Trophoblast cell (in vitro differentiated cells and primary cell): ENCODE measurements at places on chromosomes 11 and 22.

DNA sequence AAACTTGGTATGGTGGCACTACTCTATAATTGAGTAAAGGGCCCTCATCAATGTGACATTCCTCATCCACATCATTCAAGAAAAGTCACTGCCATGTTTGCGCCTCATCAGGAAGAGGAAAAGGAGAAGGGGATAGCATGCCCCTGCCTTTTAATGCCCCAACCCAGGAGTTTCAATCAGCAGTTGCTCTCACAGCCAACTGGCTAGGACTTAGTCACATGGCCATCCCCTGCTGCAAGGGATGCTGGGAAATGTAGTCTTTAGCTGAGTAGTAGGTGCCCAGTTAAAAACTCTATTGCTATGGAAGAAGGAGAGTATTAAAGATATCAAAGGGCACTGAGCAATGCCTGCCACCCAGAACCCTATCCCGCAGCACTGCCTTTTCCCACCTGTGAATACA lies 10.9 kb upstream of the CCND1 start:
- DNase-seq = no peak

- no peak for DNase-seq
These were observed 11.8 kb upstream of the PRODH start for GRCh38 chr22:18947905-18948304.

- DNase-seq = no peak
These were observed 140.4 kb downstream of the NAV2 start for GRCh38 chr11:19853016-19853415.

- peak; percentile 23 for DNase-seq
These were observed 174.7 kb downstream of the TBC1D22A start for GRCh38 chr22:46937185-46937584.

DNA sequence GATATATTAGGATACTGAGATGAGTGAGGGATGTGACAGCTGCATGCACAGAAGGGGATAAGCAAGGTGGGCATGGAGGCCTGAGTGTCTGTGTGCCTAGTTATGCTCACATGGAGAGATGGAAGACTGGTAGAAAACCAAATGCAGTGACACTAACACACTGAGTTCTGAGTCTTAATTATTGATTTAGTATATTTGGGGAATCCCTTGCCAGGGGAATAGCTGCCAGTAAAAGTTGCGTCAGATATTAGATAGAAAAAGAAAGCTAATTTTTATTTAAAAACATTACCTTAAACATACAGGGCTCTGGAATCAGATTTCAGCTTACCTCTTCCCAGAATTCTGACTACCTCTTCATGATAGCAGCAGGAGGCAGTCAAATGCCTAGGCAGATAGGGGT lies 620.5 kb downstream of the METTL15 start:
- no peak for DNase-seq

DNA sequence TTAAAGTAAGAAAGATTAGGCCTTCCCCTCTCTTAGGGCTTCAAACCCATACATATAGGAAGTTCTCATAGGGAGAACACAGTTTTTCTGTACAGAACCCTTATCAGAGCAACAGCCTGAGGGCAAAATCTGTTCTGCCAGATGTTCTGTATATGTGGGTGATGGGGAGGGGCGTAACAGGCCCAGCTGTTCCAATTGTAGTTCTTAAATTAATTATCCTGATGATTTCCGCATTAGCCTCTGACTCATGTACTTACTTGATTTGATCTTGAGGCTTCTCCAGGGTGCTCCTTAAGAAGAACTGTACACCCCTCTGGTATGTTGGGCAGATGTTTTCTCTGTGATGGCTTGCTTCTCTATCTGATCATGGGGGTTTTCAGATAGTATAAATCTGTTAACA lies 123.1 kb upstream of the C11orf87 start:
- peak; percentile 37 for DNase-seq

DNA sequence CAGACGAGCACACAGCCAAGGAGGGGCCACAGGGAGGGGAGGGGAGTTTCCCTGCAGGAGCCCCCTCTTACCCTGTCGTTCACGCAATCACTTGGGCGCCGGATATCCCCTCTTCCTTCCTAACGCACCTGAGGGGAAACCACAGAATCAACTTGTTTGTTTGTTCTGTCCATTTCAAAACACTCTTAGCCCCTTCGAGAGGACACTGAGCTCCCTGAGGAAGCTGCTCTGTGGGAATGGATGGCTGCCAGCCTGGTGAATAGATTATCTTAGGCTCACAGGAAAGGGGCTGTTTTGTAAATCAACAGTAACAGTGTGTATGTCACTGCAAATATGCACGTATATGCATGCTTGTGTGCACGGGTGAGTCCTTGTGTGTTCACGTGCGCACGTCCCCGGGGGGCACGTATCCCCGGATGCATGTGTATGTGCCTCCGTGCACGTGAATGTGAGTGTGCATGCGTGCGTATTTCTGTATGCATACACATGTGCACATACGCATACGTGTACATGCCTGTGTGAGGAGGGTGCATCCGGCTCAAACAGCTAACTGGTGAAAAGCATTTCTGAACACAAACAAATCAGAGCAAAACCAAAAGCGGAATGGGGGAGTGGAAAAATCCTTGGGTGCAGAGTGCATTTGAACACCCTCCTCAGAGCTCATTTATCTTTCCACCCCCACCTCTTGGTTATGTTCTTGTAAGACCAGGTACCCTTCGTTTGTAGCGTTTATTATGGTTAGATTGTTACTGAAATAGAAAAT lies 7.2 kb downstream of the ARSA start:
- no peak for DNase-seq

GRCh38 chr11:44992181-44992582 lies 41.5 kb upstream of the TP53I11 start:
- DNase-seq = no peak

DNA sequence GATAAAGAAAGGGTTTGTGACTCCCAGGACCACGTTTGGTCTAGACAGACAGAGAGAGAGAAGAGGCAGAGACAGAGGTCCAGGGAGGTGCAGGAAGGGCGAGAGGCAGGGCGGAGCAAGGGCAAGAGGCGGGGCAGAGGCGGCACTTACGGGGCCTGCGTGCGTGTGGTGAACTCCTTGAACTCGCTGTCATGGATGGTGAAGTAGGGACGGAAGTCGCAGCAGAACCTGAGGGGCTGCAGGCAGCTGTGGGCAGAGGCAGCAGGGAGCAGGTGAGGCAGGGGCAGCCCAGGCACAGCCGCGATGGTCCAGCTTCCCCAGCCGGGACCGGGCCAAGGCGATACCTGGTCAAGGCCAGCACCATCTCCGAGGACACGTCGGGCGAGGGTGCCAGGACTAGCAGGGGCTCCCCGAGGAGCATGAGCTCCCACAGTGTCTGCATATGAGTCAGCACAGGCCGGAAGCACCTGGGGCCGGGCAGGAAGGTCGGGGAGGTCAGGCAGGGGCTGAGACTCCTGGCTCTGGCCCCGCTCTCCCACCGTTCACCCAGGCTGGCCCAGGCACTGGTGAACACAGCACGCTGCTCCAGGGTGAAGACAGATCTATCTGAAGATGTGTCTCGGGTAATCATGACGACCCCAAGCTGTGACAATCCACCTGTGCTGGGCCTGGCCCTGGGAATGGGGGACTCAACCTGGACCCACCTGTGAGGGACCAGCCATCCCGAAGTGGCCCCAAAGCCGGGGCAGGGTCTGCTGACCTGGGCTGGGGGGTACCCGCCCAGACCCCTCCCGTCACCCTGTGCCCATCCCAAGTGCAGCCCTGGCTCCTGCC lies 7.2 kb upstream of the PLXNB2 start:
- no peak for DNase-seq

DNA sequence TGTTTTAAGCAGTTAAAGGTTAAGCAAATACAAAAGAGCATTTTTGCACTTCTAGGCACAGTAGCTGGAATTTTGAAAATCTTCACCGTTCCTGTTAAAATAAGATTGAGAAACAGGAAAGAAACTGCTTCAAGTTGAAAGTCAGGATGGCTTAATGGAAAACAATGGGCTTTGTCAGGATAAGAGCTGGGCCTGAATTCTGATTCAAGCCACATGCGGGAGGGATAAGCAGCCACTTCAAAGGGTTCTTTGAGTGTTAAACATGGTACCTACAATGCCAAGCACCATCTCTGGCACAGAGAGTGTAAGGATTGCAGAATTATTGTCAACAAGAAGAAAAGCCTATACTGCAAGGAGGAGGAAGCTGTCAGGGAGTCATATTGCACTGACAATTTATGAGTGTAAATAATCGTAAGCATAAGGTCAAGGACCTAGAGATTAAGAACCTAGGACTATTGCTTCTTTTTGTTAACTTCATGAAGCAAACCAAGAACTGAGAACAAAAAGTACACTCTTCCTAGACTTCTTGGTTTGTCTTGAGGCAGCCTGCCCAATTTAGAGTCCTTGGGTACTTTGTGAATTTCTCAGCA lies 32.5 kb downstream of the MPPED2 start:
- DNase-seq = no peak

DNA sequence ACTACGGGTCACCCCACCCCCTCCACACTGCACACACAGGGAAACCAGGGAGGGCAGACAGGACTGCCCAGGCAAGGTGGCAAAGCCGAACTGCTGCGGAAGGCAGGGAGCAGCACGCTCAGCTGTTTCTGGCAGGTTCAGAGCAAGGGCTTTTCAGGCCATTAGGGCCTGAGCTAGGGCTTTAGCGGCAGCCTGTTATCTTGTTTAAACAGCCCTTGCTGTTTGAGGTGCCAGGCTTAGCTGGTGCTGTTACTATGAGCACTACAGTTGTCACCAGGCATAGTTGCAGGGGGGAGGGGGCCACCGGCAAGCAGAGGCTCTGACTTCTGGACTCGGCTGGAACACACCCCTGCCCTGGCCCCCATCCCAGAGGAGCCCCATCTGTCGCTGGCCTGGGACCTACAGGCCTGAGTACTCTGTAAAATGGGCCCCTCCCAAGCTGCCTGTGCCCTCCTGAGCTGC lies 34.9 kb downstream of the RSPH14 start:
- no peak for DNase-seq

DNA sequence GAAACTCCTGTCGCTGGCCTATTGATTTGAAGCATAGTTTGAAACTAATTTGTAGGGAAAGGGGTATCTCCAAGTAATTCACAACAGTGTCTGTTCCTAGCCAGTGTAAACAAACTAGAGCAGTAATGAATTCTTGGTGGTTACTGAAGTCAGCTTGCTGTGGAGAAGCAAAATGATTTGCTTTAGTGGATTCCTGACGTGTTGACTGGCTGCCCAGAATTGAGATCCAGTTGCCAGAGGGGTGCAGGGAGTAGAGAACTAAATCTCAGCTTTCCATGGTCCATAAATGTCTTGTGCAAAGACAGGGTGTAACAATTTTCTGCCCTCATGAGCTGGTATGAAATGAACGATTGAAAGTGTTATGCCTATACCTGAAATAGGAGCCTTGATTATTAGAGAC lies 382.5 kb upstream of the KIRREL3 start:
- DNase-seq = no peak

DNA sequence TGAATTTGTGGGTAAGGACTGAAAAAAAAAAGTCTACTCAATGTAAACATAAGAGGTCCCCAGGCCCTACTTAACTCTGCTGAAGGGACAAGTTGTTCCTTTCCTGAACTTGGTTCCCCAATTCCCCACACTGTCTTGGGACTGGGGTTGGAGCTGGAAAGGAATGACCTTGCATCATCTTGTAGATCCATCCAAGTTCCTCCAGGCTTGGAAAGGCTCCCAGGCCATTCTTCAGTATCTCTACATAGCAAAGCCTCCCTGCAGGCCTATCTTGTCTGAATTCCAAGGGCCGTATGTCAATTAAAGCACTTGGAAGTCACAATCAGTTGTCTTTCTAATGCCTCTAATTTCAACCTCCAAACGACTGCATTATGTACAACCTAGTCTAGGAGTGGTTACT lies 361.2 kb downstream of the TMEM135 start:
- DNase-seq = no peak

DNA sequence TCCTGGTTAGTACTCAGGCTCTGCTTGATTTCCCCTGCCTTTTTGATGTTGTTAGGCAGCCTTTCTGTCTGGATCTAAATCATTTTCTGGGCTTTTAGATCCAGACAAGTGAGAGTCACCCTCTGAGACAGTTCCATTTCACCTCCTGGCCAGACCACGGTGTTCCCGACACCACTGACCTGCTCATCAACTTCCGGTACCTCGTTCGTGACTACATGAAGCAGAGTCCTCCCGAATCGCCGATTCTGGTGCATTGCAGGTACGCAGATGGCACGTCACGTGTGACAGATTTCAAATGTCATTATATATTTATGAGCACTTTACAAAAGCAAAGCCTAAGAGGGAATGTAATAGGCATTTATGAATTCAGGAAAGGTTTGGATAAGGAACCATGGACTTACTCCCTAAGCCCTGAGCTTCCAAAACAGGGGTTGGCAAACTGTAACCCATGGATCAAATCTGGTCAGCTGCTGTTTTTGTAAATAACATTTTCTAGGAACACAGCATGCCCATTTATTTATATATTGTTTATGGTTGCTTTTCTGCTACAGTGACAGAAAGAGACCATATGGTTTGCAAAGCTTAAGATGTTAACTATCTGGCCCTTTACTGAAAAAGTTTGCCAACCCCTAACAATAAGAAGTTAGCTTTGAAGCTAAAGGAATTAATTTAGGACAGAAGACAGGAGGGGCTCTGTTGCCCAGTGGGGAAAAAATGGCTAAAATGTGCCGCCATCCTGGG lies 53.1 kb upstream of the OR4B1 start:
- no peak for DNase-seq

DNA sequence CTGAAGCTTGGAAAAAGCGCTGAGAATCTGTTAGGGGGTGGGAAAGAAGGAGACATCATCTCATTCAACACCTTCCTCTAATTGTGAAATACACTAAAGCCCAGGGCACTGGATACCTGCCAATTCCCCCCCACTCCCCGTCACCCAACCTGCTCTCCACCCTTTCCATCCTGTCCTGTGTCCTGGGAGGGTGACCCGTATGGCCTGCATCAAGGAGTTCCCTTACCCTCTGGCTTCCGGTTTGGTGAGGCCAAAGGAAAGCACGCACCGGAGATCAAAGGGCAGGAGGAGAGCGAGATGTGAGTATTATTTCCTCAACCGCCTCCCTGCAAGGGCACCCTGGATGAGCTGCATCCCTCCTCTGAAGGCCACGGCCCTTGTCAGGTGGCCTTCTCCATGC lies 65.0 kb upstream of the PTPRJ start:
- peak; percentile 98 for DNase-seq

DNA sequence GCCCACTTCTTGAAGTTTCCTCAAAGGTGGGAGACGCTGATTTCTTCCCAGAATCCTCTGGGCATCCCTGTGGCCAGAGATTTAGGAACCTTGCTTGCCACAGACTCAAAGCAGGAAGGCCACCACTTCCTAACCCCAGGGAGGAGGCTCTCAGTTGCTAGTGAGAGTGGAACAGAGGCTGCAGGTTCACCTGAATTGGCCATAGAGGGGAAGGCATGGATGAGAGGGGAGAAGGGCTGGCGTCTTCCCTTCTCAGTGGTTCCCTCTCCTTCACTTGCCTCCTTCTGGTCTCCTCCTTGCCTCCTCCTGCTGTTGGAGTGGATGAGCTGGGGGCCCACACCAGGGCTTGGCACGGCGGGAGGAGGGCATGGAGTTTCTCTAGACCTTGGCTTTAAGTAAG lies 185.7 kb downstream of the ADAMTS15 start:
- no peak for DNase-seq

DNA sequence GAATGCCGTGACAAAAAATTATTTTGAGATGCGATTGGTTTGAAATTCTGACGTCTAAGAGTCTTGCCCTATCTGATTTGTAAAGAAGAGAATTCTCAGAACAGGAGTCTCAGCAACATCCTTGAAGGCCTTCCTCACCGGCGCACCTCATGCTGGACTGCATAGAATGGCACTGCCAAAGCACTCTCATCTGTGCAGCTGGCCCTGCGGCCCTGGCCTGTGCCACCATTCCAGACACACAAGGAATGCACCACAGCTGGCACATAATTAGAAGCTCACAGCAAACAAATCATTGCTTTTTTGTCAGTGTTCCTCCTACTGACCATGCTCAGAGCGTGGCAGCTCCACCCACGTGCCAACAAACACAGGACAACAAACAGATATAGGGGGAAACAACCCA lies 166.0 kb downstream of the KIRREL3 start:
- no peak for DNase-seq
